ENCODE measurements at places on chromosomes 16 and 17.

- peak; percentile 44 for DNase-seq
Measured at GRCh38 chr17:10125531-10126275, 72.7 kb downstream of the GAS7 start.

- no peak for DNase-seq
Measured at GRCh38 chr17:29771546-29771945, 148.8 kb upstream of the CORO6 start.

DNA sequence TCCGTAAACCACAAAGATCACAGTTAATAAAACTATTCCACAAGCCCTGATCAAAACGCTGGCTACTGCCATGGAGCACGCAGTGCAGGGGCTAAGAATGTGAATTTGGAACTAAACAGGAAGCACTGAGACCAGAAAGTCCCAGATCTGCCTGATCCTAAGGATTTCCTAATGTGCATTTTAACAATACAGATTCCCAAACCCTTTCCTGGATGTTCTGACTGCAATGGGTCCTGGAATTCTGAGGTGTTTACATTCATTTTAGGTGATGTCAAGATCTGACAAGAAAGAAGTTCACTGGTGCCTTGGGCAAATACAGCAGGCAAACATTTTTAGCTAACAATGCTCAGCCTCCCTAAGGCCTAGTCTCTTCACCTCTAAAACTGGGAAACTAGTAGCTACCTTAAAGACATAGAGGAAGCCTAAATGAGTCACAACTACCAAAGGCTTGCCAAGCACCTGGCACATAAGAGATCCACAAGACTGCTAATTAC, 10.3 kb downstream of the NSMCE1 start:
- DNase-seq = no peak

GRCh38 chr16:15484662-15485061, 50.3 kb downstream of the BMERB1 start:
- DNase-seq = no peak

DNA sequence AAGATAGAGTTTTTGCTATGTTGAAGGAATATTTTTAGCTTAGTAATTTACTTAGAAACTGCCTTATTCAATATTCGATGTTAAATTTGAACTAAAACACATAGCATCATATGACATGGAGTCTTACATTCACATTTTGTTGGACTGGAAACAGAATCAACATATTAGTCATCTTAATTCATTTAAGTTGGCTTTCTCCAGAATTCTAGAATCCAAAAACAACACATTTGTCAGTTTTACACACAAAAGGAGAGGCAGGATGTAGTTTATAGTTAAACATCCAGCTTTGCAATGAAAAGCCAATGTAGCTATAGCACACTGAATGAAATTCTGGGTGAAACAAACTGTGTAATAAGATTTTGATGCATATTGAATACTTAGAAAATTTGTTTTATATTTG, 43.3 kb downstream of the WWOX start:
- DNase-seq = no peak

- DNase-seq = no peak
Measured at GRCh38 chr17:64042700-64043485, 22.5 kb upstream of the ICAM2 start.

Measured in iPS-NIHi11 (cell line).